ENCODE measurements at places on chromosomes 7 and 10. TPM values are rescaled to one million over a fixed set of nuclear protein-coding genes. Genes with fewer than 3 reads are reported as not detected.

- no peaks in the 10 kb centered on the region for H3K27me3 ChIP-seq
- peaks cover 17% of the 10 kb centered on the region for H3K4me1 ChIP-seq
- H3K36me3 ChIP-seq, result peaks cover 18% of the 10 kb centered on the region
- DNase-seq, result no peak
- no peak overlapping the region for H3K27ac ChIP-seq
- H3K4me3 ChIP-seq, result no peak overlapping the region
These were observed 12.7 kb downstream of the FBXW4 start for GRCh38 chr10:101682172-101682825.

- no peak for DNase-seq
- H3K27me3 ChIP-seq, result no peaks in the 10 kb centered on the region
- H3K36me3 ChIP-seq, result no peaks in the 10 kb centered on the region
- no peak overlapping the region for H3K27ac ChIP-seq
- no peaks in the 10 kb centered on the region for H3K4me1 ChIP-seq
These were observed 15.7 kb upstream of the MACC1 start for GRCh38 chr7:20232848-20233247.

- no peaks in the 10 kb centered on the region for H3K4me1 ChIP-seq
- no peaks in the 10 kb centered on the region for H3K36me3 ChIP-seq
- peaks cover 10% of the 10 kb centered on the region for H3K27me3 ChIP-seq
- H3K4me3 ChIP-seq, result no peak overlapping the region
- no peak overlapping the region for H3K27ac ChIP-seq
- no peak for DNase-seq
These were observed 26.8 kb upstream of the SMURF1 start for GRCh38 chr7:99170730-99171074.

DNA sequence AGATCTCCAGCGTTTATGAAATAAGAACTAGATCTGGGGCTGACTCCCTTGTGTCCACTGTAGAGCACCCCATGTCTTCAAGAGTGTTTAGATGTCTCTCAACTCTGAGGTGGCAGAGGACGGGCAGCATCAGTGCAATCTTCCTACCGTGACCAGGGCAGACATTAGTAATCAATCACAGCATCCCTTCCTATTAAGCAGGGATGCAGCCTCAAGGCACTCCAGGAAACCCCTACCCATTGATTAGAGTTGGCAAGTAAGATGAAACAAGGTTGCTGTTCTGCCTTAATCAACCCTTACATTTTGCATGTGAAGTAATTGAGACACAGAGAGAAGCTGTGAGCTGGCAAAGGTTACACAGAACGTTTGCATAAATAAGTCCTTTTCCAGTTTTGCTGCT lies 283.7 kb upstream of the ZMIZ1 start:
- H3K4me1 ChIP-seq, result no peaks in the 10 kb centered on the region
- no peak overlapping the region for H3K4me3 ChIP-seq
- no peak for DNase-seq
- peaks cover 9% of the 10 kb centered on the region for H3K27me3 ChIP-seq
- H3K27ac ChIP-seq, result no peak overlapping the region

OGDH gene
- 114 TPM for total RNA-seq

All from activated CD8-positive, alpha-beta T cell treated with anti-CD3 and anti-CD28 coated beads, Interleukin-2, amount 10 ng/mL, durations not matched to agents 7 days and 5 days (primary cell).